DMS53 (cell line): ENCODE measurements at places on chromosomes 2 and 18.

- no peak for DNase-seq
Measured at GRCh38 chr2:64865831-64866345, 123.3 kb upstream of the SLC1A4 start.

DNA sequence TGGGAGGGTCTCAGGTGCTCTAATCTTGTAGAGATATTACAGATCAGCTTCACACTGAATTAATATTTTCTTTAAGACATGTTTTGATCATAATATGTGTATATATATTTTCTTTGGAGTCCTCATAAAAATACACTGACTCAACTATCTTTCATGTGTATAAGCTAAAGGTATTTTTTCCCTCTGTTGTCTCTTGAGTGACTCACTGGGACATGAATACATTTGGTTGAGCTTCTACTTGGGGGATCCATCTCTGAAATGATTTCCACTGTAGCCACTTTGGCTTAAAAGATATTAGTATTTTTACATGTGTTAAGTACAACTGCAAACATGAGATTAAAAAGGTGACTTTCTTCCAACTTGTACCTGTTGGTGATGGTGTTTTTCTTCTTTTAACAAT, 140.8 kb downstream of the TTN start:
- no peak for DNase-seq

- DNase-seq: peak; percentile 82
Measured at GRCh38 chr2:238380336-238380735, 46.4 kb upstream of the ASB1 start.

DNA sequence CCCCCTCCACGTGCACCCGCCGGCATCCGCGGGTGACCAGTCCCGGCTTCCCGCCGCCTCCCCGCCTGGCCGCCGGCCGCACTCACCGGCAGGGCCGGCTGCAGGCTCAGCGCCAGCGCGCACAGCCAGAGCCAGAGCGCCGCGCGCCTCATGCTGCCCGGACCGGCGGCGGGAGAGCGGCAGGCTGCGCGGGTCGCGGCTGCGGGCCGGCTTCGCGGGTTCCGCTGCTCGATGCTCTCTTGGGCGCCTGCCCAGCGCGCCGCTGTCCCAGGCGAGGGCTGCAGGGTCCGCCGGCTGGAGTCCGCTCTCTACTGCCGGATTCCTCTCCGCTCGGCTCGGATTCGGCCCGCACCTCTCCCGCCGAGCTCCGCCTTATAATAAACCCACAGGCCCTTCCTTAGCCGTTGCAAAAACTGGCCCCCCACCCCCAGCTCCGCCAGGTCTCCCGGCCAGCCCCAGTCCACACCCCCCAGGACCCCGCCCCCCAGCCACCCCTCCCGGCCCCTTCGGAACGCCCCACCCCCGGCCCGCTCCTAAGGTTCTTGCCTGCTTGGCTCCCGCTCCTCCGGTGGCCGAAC, at the start of gene SDC1:
Gene SDC1, minus strand, starts transcription at position 415 of the 578 bp plus-strand sequence. Its CDS starts 263 bp downstream, at position 152.
- DNase-seq: peak; percentile 87

DNA sequence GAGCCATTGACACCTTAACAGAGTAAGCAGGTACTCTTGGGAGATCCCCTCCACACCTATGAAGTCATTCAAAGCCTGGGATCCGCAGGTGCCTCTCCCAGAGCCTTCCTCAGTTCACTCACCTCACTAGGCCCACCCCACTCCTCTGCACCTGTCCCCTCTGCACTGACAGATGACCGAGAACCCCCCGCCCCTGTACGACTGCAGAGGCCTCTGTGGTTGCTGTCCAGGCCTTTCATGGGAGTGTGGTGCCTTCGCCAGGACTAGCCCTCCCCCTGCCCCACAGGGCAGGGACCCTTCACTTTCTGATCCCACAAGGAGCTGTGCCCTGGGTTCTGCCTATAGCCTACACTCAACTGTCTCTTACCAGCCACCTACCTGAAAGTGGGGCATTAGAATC, 238.5 kb downstream of the ZBTB7C start:
- DNase-seq: no peak

DNA sequence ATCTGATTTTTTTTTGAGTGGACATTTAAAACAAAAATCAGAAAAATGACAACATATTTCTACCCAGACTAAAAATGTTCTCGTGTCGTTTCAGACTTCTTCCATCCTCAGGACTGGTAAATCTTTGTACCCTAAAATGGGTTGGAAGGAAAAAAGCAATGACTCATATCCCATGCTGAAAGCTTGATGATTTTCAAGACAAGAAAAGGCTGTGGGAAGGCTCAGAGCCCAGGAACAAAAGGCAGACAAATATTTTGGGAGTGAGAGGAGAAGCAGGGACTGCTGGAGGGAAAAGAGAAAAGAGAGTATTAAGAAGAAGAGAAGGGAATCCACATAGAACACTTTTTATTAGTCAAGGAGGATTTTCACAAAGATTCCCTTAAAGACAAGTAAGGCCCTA, 77.1 kb upstream of the CTAGE1 start:
- no peak for DNase-seq

- DNase-seq: no peak
Measured at GRCh38 chr2:96841701-96842495, 1.9 kb downstream of the ANKRD23 start.

- DNase-seq: peak; percentile 12
Measured at GRCh38 chr2:156986339-156986988, 271.0 kb upstream of the GALNT5 start.

DNA sequence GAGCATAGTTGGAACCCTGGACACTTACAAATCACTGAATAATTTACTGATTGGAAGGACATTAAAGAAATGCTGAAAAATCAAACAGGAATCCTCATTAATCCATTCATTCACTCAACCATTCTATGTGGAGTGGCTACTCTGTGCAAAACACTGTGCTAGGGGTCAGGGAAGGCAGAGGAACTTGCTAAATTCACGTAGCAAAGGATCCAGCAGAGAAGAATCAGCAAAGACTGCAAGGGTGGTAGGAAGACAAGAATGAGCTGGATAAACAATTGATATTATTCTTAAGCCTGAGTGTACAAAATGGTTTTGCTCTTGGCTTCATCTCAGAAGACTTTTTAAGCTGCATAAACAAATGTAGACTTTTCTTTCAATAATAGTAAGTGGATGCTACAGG, 164.3 kb upstream of the CAVIN2 start:
- DNase-seq: no peak

GRCh38 chr2:1137913-1138391, 187.3 kb downstream of the SNTG2 start:
- DNase-seq: no peak

GRCh38 chr2:54499661-54500060, 43.5 kb downstream of the SPTBN1 start:
- no peak for DNase-seq

DNA sequence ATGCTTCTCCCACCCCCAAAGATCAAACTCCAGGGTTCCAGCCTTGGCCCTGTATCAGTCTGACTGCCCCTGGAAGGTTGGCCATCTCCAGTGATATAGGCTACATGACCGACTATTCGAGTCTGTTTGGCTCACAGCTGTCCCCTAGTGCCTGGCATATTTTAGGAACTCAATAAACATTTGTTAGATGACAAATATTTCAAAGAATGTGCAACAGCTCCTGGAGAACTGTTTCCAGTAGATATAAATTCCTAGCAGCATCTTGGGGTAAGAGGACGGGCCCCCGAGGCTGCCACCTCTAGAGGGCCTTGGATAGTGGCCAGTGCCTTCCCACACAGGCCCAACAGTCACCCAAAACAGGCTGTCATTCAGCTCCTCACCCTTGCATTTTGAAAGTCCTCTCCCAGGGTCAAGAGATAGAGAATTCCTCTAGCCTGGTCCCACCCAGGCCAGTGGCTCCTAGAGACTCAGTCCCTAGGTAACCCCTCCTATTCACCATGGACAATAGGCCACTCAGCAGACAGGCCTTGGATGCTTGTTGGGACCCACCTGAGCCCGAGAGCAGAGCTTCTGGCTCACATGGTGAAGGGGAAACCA, 45.1 kb upstream of the ATP6V1B1 start:
- no peak for DNase-seq
